Activated T-cell treated with anti-CD3 and anti-CD28 coated beads, Interleukin-2, amount 50 U/mL, for 24 hours (primary cell): ENCODE measurements at places on chromosomes 4 and X.

GRCh38 chr4:40270609-40271008, 64.5 kb upstream of the CHRNA9 start:
- no peak for DNase-seq

GRCh38 chr4:41814565-41814964, 66.0 kb upstream of the PHOX2B start:
- no peak for DNase-seq

DNA sequence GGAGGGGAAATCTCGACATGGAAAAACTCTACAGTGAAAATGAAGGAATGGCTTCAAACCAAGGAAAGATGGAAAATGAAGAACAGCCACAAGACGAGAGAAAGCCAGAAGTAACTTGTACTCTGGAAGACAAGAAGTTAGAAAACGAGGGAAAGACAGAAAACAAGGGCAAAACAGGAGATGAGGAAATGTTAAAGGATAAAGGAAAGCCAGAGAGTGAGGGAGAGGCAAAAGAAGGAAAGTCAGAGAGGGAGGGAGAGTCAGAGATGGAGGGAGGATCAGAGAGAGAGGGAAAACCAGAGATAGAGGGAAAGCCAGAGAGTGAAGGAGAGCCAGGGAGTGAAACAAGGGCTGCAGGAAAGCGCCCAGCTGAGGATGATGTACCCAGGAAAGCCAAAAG, 1.3 kb downstream of the TCEAL4 start:
- no peak for DNase-seq

- DNase-seq = no peak
These were observed 856.8 kb downstream of the STIM2 start for GRCh38 chr4:27717431-27717755.

GRCh38 chr4:24910499-24910898, 2.3 kb downstream of the CCDC149 start:
- no peak for DNase-seq

GRCh38 chr4:179894066-179894778, 2349.0 kb upstream of the TENM3 start:
- no peak for DNase-seq

DNA sequence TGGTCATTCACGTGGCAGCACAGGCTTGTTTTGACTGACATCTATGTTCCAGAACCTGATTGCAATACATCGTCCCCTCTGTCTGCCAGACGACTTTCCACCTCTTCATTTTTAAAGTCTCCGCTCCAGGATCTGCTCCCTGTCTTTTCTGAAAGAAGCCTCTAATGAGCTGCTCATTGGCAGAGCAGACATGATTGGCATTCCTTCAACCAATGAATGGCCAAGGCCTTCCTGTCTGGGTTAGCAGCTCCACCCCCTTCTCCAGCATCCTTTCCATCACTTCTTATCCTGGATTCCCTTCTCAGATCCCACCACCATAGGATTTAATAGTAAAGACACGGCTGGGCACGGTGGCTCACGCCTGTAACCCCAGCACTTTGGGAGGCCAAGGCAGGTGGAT, 202.7 kb upstream of the KLF3 start:
- no peak for DNase-seq

- no peak for DNase-seq
These were observed 10.0 kb downstream of the FAM184B start for GRCh38 chr4:17771284-17771908.

GRCh38 chrX:95733426-95733825, 951.2 kb upstream of the DIAPH2 start:
- DNase-seq = no peak

- no peak for DNase-seq
These were observed 107.3 kb upstream of the RAI2 start for GRCh38 chrX:17968367-17968766.
